Uterus (tissue), 4 donors: ENCODE measurements at places on chromosomes 3 and 15.

- DNase-seq, result peak; percentile 86
Observed at GRCh38 chr3:101512646-101513418, at the start of gene SENP7. Gene SENP7, minus strand, starts transcription at chr3:101513212. Its CDS starts 82 bp downstream, at chr3:101513130.

GRCh38 chr3:173615661-173616060 is 218.1 kb downstream of the NLGN1 start:
- DNase-seq, result no peak

- DNase-seq, result no peak
Observed at GRCh38 chr15:86911022-86911421, 831.4 kb downstream of the AGBL1 start.

GRCh38 chr3:139119331-139120025 is 74.8 kb upstream of the PRR23C start:
- no peak for DNase-seq

DNA sequence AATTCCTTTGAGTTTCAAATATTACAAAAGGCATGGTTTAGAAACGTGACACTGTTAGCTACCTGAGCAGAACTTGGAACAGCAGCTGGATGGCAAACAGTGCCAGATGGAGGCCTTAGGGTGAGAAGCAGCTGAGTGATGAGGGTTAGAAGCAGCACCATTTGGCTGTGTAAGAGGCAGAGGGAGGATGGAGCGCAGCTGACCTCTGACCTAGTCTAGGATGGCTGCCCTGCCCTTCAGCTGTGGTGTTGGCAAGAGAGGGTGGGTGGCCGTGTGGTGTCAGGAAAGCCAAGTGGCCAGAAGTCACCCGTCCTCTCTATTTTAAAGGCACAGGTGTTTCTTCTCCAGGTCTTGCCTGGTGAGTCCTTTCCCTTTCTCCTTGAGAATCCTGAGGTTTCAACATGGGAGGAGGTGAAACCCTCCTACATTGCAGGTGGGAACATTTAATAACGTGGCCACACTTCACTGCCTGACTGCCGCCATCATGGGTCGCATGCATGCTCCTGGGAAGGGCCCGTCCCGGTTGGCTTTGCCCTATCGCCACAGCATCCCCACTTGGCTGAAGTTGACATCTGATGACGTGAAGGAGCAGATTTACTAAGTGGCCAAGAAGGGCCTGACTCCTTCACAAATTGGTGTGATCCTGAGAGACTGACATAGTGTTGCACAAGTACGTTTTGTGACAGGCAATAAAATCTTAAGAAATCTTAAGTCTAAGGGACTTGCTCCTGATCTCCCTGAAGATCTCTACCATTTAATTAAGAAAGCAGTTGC is 17.6 kb downstream of the BCL2L10 start:
- peak; percentile 50 for DNase-seq

GRCh38 chr15:39788800-39789565 is 6.3 kb upstream of the FSIP1 start:
- no peak for DNase-seq

DNA sequence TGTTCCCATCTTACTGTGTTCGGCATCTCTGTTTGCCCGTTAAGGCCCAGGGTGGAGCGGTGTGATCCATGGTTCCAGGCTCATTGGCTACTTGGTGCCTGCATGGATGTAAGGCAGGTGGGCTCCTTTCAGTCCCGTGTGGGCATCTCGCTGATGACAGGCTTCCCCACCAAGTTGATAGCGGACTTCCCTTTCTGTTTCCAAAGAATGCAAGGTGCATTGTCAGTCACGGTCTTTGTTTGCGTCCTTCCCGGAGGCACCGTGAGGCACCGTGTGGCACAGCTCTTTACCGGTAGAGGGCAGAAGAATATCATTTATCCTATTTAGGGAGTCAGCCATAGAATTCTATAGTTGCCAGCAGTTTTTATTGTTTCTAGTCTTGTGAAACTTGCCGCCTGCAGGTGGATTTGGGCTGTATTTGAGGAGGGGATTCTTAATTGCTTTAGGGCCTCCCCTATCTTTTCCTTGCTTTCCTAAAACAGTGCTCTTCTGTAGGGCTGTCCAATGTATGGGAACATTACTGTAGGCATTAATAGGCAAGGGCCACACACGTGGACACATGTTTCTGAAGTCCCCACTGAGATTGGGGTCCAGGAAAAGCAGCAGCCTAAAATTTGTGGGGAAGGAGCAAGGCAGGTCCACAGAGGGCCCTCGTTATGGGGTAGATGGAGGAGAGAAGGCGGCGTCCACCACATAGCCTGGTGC is 244.1 kb downstream of the SLCO3A1 start:
- DNase-seq, result peak; percentile 39

DNA sequence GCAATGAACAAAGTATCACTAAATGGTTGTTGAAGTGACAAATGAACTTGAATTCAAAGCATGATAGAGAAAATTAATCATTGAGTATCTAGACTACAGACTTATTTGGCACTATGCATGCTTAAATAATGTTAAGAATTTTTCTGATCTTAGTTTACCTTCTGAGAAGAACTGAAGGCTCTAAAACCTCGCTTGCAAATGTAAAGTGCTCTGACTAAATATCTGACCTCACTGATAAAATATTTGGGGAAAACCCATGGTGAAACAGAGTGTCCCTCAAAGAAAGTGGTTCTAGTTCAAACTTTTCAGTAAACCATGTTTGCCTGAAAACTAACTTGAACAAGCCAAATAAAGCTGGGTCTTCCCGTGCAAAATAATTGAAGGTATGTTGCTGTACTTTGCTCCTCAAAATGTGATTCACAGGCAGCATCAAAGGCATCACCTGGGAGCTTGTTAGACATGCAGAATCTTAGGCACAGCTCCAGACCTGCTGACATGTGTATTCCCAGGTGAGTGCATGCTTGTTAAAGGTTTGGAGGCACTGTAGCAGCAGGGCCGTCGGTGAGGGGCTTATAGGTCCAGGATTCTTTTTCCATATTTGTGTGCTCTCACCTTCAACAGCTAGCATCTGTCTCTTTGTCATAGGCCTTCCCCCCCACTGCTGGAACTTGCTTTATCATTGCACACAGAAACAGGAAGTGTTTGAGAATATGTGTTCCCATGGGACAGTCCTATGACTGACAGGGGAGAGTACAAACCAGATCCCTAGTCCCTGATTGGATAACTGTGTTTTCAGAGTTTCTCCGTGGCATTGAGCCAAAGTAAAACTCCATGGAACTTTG is 524.2 kb upstream of the LMCD1 start:
- DNase-seq, result no peak

DNA sequence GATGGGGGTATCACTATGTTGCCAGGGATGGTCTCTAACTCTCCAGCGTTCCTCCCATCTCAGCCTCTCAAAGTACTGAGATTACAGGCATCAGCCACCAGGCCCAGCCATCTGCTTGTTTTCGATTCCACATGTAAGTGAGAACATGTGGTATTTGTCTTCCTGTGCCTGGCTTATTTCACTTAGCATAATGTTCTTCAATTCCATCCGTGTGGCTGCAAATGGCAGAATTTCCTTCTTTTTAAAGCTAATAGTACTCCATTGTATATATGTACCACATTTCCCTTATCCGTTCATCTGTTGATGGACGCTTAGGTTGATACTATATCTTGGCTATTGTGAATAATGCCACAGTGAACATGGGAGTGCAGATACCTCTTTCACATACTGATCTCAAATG is 70.6 kb downstream of the ASB7 start:
- DNase-seq, result no peak

DNA sequence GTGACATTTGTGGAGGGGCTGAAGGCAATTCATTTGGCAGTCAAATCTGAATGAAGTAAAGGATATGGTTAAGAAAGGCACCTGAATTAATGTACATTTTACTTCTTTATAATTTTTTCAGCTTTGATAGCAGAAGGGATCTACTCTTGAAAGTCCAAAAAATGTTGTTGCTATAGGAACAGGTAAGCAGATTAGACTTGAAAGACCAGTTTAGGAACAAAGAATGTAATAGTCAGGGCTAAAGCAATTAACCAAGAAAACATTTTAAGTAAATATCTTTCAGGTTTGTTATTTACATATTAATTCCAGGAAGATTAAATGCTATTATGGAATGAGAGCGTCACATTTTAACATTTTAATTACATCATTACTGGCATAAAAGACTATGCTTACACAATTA is 1.1 kb downstream of the ATP13A4 start:
- DNase-seq, result no peak

DNA sequence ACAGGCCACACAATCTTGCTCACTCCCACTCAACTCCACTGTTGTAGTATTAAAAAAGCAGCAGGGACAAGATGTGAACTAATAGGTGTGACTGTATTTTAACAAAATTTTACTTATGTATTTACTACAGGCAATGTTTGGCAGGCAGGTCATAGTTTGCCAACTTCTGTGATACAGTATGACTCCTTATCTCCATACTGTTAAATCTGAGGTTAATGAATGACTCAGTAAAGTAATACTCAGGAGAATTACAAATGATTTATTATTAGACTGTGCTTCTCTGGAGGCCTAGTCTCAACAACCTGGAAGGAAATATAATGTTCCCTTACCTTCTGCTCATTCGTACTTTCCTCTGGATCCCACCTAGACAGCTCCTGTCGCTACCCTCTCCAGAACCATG is 258.6 kb upstream of the KCNMB2 start:
- DNase-seq, result no peak

GRCh38 chr3:46537316-46537715 is 28.8 kb downstream of the LRRC2 start:
- DNase-seq, result no peak

- DNase-seq, result no peak
Observed at GRCh38 chr3:123150449-123151215, 51.1 kb upstream of the SEC22A start.

GRCh38 chr15:58469432-58470353 is 37.9 kb downstream of the LIPC start:
- DNase-seq, result no peak

DNA sequence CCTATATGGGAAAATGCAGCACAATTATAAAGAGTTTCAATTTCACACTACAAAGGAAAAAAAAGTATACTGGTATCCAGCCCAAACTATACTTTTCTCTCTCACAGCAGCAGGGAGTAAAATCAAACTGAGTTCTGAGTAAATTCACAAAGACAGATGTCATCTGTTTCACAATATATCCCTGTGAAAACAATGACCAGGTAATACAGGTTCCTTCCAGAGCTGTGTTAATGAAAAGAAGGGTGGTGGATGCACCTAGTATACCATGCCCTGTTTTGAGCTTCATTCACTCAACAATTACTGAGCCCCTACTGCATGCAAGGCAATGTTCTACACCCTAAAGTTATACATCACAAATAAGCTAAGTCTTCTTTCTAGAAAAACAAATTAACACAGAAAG is 108.5 kb downstream of the TJP1 start:
- DNase-seq, result no peak

DNA sequence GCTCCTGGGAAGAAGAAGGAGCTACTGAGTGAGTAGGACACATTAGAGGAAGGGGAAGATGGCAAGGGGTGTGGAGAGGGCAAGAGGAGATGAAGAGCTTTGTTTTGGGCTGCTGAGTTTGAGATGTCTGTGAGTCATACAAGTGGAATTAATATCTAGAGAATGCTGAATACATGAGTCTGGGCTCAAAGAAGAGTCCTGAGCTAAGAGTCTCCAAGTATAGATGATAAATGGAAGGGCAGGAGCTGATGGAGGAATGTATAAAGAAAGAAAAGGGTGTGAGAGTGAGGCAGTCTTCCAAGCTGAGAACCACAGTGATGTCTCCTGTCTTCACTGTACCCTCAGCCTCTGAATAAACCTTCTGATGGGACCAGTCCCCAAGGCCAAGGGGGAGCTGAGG is 205.5 kb upstream of the MRPL3 start:
- no peak for DNase-seq

GRCh38 chr3:168251371-168251770 is 155.6 kb upstream of the GOLIM4 start:
- no peak for DNase-seq

- no peak for DNase-seq
Observed at GRCh38 chr3:50078622-50079021, 10.1 kb upstream of the RBM5 start.

DNA sequence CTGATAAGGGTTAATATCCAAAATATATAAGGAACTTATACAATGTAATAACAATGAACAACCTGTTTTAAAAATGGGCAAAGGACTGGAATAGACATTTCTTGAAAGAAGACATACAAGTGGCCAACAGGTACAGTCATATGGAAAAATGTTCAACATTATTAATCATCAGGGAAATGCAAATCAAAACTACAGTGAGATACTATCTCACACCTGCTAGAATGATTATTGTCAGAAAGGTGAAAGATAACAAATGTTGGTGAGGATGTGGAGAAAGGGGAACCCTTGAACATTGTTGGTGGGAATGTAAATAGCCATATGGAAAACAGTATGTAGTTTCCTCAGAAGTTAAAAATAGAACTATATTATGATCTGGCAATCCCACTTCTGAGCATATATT is 20.4 kb downstream of the GOLM2 start:
- DNase-seq, result no peak
